Renal cortical epithelial cell (primary cell): ENCODE measurements at places on chromosomes 7 and 10. TPM values are rescaled to one million over a fixed set of nuclear protein-coding genes. Genes with fewer than 3 reads are reported as not detected.
A peak's percentile ranks its signal among the peaks of the same experiment; 100 is the strongest.

The GIMAP5 gene
- total RNA-seq, result 0.20 and 0.35 TPM in 2 replicates

DNA sequence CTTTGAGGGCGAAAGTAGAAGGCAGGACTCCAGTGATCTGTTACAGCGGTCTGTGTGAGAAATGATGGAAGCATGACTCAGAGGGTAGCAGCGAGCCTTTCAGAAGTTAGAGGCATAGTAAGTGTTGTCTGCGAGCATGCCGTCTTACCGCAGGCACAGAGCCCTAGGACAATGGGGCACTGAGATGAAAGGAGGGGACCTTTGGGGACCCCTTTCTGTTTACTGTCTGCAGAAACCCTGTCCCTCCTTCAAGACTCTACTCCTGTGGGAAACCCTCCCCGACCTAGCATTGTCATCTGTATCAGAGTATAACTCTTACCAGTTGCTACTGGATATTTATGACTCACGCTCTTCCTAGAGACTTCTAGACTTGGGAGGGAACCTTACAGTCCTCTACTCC, 87.2 kb upstream of the AGK start:
- peak; percentile 45 for DNase-seq

The TAF5 gene
- total RNA-seq, result 2.6 and 4.9 TPM in 2 replicates

The GPR22 gene
- 0.05 TPM in 1 of 2 replicates, not detected in the other for total RNA-seq

The ZNF777 gene
- 4.0 and 12.3 TPM in 2 replicates for total RNA-seq

- DNase-seq, result no peak
These were observed 1.8 kb downstream of the ADARB2 start for GRCh38 chr10:1735562-1735961.

DNA sequence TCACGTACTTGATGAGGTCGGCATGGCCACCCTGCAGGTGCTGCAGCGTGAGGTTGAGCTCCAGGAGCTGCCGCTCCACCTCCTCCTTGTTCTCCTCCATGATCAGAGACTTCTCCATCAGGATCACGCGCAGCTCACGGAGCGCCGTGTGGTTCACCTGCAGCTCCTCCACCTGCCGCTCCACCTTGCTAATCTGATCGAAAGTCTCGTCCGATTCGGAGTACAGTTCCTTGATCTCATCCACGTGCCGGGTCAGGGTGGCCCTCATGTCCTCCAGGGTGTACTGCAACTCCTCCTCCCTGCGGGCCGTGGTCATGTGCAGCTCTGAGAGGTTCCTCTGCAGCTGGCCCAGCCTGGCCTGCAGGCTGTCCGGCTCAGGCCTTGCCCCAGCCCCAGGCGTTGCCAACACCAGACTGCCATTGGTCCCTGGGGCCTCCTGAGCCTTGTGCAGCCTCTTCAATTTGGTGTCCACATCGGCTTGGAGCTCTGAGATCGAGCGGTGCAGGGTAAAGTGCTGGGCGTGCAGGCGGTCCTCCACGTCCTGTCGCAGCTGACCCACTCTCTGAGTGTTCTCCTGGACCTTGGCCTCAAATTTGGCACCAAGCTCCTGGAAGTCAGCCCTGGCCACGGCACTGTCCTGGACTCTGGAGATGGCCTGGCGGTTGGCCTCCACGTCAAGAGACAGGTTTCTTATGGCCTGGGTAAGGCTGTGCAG, 13.9 kb downstream of the MMRN2 start:
- no peak for DNase-seq

GRCh38 chr10:125844751-125845221, 21.4 kb downstream of the BCCIP start:
- DNase-seq, result no peak

DNA sequence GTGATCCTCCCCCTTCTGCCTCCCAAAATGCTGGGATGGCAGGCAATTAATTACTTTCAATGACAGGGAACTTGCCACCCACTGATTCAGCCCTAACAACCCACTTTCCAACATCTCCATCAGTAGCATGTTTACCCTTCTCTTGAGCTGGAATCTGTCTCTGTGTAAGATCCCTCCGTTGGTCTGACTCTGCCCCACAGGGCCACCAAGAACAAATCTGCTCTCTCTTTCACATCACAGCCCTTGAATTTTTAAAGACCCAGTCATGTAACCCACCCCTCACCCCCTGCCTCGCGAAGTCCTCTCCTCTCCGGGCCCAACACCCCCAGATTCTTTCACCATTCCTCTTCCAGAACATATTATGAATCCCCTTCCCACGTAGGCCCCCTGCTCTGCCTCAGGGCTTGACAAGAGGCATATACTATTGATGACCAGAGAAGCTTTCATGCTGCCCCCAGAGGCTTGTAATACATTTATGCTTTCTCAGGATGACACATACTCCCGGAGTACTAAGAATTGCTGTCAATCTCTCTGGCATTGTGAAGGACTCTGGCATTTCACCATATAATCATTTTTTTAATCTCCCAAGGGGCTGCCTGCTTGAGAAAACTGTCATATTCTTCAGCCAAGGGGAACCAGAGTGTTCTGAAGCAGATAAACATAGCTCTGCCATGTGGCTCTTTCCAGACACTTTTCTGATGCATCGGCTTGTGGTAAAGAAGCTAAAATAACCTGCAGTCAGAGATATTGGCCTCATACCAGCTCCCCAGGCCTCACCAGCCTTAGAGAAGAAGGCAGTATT, 179.2 kb upstream of the AUTS2 start:
- DNase-seq, result no peak

DNA sequence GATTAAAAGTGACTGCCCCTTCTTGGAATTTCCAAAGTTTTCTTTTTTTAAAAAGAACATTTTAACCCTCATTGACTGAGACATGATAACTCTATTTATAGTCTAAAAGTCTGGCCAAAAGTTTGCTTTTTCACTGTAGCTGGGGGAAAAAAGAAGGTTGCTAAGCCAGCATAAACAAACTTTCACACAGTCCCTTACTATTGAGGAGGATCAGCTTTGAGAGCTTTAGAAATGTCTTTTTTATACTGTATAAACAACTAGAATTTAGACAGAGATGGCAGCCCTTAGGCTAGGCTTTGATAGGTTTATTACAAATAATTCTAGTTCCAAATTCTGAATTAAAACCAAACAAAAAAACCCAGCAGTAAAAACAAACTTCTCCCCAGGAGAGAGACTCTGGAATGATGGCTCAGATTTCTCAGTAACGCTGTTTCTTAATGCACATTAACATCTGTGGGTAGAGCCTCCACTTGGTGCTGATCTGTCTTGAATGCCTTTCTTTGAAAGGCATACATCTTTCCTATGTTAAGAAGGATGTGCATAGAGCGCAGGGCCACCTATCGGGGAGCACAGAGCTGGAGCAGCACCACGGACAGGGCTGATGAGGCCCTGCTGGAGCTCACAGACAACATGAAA, 100.9 kb upstream of the PDLIM1 start:
- DNase-seq, result no peak

DNA sequence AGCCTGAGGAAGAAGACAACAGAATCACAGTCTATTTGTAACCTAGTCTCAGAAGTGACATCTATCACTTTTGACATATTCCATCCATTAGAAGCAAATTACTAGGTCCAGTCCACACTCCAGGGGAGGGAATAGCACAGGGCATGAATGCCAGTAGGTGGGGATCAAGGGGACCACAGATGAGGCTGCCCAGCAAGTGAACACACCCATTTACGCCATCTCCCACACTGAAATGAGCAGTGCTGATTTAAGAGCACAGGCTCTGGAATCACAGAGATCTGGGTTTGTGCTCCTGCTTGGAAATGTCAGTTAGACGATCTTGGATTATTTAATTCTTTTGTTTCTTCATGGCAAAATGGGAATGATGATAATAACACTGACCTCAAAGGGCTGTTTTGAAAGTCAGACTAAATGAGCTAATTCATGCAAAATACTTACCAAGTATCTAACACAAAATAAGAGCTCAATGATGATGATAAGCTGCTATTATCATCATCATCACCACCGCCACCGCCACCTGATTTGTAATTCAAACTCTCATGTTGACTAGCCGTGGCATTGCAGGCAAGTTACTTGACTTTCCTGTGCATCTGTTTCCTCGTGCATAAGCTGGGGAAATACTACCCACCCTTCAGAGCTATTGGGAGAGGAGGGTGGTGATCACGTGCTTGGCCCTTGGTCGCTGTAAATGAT, 138.9 kb upstream of the KLF14 start:
- DNase-seq, result no peak

The BUB3 gene
- total RNA-seq, result 113 and 166 TPM in 2 replicates

The C10orf90 gene
- total RNA-seq, result not detected in 2 replicates

The CDHR1 gene
- total RNA-seq, result 12.5 and 108 TPM in 2 replicates

- DNase-seq, result no peak
These were observed 10.2 kb downstream of the CRYGN start for GRCh38 chr7:151429560-151430331.
